Hippocampal formation (tissue), 2 donors: ENCODE measurements at places on chromosomes 13 and 19.

GRCh38 chr13:27806744-27807387 lies 14.6 kb downstream of the GSX1 start:
- no peak for DNase-seq

DNA sequence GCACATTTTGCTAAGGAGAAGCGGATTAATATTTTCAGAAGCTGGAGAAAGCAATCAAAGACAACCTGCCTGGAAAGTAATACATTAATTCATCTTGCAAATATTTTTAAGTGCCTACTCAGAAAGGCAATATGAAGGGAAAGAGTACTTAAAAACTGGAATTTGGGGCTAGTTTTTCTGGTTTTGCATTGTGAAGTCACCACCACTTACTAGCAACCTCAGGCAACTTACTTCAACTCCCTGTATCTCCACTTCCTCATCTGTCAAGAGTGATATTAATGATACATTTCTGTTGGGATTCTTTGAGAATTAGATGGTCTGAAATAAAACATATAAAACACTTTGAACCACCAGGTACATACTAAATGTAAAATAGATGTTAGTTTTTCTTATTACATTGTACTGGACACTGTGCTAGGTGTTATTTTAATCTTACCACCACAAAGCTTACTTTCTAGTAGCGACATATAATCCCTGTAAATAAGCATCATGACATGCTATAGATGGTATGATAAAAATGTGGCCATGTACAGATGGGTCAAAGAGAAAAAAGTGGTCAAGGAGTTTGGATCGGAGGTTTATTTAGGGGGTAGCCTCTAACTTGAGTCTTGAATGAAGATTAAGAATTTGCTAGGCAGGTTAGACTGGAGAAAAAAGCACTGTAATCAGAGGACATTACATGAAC lies 101.2 kb downstream of the SPRY2 start:
- DNase-seq = no peak

GRCh38 chr13:27839809-27840467 lies 47.7 kb downstream of the GSX1 start:
- DNase-seq = no peak

GRCh38 chr19:39997638-39998216 lies 867 bp downstream of the ZNF546 start:
- no peak for DNase-seq

DNA sequence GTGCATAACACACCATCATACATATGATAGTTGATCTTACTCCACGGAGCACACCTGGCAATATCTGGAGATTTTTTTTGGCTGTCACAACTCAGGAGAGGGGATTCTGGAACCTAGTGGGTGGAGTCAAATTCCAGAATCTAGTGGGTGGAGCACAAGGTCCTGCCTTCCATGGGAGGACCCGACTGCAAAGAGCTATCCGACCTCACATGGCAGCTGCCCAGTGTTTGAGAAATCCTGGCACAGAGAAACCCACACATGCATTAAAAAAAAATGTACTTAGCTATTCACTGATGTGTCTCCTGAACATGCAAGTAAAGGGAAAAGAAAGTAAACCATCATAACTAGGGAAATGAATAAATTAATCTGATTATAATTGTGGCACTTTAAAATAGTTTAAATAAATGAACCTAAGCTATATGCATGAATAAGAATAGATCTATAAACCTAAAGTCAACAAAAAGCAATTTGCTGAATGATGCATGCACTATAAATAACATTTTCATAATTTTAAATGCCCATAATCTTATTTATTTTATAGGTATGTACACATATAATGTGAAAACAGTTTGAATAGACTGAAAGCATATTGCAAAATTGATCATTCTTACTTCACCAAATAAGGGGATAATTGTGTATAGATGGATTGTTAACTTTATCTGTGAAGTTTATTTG lies 300.3 kb downstream of the MYO16 start:
- no peak for DNase-seq

DNA sequence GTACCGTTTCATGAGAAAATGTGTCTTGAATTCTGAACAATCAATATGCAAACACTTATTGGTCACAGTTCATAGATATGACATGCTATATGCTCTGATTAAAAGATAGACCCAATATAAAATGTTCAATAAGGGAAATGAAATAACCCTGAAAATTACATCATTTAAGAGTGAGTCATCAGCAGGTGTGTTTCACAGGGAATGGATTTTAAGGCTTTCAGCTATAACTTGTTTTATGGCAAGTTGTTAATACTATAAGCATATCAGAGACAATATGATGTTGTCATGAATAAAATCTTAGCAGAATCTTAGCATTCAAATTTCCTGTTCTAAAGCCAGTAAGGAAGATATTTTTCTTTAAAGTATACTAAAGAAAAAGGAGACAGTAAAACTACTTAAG lies 483.4 kb upstream of the PCDH9 start:
- no peak for DNase-seq
